ENCODE measurements at places on chromosomes 6 and 20.

GRCh38 chr20:54152227-54153040 is 21.4 kb downstream of the CYP24A1 start:
- no peak for DNase-seq

DNA sequence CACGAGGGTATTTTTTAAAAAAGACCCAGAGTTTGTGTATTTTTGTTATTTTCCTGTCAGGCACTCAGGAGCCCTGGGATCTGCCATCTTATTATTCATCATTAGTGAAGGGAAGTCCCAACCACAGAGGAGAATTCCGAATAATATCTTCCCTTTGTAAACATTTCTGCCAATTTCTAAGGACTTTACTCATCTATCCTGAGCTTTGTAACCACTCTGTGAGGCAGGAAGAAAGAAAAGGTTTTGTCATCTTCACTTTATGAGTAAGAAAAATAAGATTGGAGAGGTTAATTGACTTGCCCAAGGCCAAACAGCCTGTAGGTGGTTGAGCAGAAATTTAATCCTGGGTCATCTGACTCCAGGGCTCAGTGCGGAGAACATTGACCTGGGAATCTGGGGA is 23.0 kb upstream of the IYD start:
- DNase-seq, result no peak

DNA sequence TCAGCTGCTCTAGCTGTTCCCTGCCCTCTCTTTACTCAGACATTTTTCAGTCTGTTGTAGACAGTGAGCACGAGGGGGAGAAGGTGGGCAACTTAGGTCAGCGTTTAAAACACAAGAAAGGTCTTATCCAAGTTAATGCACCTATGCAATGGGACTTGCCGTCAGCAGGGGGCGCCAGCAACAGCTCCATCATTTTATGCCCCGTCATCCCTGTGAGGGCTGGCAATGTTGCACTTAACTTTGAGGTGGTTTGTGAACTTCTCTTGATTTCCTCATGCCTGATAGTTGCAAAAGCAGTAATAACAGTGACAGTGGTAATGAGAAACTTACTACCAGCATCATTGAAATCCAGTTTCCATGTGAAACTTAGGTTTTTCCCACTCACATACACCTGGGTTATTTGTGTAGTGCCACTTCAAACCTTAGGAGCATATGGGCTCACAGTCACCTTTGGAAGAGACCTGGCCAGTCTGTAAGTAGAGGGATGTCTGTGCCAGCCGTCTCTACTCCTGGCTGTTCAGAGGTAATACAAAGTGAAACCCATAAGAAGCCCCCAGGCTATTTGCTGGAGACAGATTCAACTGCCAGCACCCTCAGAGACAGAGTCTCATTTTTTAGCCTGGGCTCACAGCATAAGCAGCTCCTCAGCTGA is 44.9 kb upstream of the ID1 start:
- peak; percentile 80 for DNase-seq

DNA sequence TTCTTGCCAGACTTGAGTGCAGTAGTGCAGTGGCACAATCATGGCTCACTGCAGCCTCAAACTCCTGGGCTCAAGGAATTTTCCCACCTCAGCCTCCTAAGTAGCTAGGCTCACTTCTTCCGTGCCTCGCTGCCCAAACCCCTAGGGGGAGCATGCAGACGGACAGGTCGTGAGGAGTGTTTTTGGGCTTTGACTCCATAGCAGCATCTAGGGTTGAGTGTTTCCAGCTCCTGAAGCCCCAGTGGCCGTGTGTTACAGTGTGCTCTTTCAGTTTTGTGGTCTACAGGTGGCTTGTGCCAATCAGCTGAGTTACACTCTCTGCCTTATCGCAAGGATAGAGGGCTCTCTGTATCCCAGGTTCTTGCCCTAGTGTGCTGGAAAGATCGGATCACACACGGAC is 33.4 kb downstream of the NCOA3 start:
- no peak for DNase-seq

DNA sequence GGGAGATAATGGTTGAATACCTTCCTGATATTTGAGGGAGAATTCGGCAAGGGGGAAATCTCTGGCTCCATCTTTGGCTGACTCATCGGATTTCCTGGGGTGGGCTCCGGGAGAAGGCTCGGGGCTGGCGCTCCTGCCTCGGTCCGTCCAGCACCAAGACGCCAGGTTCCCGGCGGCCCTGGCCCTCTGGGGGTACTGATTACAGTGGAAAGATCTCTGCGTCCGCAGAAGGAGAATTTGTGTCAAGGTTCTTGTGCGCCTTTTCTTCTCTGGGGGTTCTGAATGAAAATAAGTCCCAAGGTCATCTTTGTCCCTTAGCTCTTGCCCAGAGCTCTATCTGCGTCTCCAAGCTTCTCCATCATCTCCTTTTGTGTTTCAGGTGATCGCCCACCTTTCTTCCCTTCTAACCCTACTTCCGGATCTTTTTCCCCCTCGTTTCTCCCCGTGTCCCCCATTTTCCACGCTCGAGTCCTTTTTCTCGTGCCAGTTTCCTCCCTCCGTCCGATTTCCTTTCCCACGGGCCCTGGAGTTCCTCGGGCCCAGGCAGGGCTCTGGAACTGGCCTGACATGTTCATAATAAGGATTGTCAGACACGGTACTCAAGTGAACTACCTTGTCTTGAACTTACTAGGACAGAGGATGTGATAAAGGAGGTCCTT is 11.6 kb downstream of the NRN1 start:
- DNase-seq, result no peak

DNA sequence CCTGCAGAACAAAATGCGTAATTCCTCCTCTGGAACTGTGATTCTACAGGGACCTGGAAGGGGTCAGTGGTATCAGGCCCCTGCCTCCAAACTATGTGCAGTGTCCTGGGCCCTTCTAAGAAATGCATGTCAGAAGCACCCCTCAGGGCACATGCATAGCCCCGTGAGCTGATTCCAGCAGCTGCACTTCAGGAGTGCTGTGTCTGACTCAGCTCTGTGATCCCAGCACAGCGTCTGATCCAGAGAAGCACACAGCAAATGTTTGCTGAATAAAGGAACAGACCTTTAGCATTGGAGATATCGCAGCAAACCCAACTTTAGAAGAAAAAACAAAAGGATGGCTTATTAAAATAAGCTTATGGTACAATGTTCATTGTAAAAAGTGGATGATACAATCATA is 15.8 kb upstream of the MAFB start:
- no peak for DNase-seq

DNA sequence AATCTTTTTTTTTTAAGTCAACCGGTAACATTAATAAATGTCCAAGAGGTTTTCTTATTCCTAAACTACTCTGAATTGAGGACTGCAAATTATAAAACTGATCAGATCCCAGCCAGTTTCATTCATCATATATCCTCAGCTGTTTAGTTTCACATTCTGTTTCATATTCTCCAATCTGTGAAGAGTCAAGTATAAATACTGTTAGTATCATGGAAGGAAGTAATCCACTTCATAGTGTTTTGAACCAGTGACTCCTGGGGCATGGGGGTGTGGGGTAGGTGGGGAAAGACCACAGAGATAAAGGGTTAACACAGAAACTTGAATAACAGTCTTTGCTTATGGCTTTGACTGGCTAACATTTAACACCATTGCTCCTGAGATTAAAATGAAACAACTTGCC is 69.9 kb downstream of the FYN start:
- DNase-seq, result peak; percentile 49

GRCh38 chr6:35178012-35178411 is 35.7 kb upstream of the SCUBE3 start:
- DNase-seq, result no peak

GRCh38 chr20:15022921-15023320 is 685.5 kb upstream of the FLRT3 start:
- DNase-seq, result no peak

- DNase-seq, result no peak
Measured at GRCh38 chr6:10248378-10248843, 166.5 kb downstream of the TFAP2A start.

GRCh38 chr20:49478266-49478665 is 4.2 kb downstream of the KCNB1 start:
- no peak for DNase-seq

GRCh38 chr6:28940294-28940857 is 16.6 kb upstream of the TRIM27 start:
- no peak for DNase-seq

- DNase-seq, result no peak
Measured at GRCh38 chr6:125867483-125867942, 76.8 kb downstream of the NCOA7 start.

GRCh38 chr6:169841907-169842606 is 90.6 kb downstream of the ERMARD start:
- no peak for DNase-seq

DNA sequence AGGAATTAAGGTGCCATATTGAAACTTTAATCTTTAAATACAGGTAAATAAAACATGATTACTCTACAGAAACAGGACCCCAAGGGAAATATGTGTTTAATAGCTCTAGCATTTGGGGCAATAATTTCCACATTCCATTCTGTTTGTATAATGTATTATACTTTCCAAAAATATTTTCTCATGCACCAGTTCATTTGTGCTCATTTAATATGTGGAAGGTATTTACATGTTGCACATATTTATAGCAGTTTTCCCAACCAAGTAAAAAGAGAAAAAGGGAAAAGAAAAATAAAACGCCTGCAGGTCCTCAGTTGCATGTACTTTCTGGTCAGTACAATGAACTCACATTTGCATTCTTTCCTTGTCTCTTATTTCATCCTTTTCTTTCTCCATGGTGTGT is 129.5 kb upstream of the SULF2 start:
- DNase-seq, result no peak

- DNase-seq, result no peak
Measured at GRCh38 chr6:36618366-36619355, 24.5 kb downstream of the SRSF3 start.

DNA sequence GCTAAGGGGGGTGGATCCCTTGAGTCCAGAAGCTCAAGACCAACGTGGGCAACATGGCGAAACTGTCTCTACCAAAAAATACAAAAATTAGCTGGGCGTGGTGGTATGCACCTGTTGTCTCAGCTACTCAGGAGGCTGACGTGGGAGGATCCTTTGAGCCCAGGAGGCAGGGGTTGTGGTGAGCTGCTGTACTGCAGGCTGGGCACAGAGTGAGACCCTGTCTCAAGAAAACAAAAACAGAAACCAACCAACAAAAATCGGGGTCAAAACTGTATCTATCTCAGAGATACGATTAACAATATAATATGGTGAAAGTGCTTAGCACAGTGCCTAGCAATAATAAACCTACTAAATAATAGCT is 20.7 kb upstream of the BCAS1 start:
- DNase-seq, result no peak

- DNase-seq, result no peak
Measured at GRCh38 chr20:46954490-46955038, 59.9 kb downstream of the EYA2 start.

GRCh38 chr20:61808447-61808846 is 257.2 kb downstream of the TAF4 start:
- DNase-seq, result no peak

GRCh38 chr6:165117121-165117520 is 192.3 kb downstream of the C6orf118 start:
- no peak for DNase-seq

DNA sequence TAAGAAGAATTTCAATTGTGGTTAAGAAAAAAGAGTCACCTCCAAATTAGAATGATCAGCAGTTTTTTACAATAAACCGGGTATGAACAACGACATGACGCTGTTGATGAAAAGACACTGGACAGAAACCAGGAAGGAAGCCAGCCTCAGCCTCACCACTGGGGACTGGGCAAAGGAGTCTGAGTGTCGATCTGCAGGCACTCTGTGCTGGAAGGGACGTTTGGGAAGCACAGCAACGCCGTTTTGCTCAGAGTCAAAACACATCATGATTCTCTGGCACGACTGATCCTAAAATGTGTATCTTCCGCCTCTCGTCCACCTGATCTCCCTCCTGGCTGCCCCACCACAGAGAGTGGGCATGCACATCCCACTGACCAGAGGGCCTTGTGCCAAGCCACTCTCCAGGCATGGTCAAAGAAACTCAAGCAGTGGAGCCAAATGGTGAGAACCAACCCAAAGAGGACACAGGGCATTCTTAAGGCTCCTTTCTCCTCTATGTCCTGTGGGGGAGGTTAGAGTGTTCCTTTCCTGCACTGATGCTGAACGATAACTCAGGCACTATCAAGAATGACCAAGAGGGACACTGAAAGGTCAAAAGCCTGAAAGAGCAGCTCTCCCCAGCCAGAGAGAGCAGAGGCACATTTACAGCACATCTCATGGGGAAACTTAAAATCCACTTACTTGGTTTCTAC is 68.8 kb downstream of the AGPAT4 start:
- DNase-seq, result no peak

DNA sequence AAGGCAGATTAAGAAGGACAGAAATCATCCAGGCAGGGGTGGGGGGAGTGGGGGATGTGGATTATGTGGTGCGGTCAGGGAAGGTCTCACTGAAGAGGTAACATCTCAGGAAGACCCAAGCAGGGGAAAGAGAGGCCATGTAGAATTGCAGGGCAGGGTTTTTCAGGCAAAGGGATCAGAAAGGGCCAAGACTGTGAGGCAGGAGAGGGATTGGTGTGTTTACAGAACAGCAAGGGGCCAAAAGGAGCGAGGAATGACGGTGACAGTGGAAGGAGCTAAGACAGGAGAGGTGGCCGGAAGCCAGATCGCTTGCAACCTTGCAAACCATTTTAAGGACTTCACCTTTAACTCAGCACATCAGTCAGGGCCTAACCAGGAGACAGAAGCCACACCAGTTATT is 535.4 kb upstream of the JARID2 start:
- DNase-seq, result no peak

DNA sequence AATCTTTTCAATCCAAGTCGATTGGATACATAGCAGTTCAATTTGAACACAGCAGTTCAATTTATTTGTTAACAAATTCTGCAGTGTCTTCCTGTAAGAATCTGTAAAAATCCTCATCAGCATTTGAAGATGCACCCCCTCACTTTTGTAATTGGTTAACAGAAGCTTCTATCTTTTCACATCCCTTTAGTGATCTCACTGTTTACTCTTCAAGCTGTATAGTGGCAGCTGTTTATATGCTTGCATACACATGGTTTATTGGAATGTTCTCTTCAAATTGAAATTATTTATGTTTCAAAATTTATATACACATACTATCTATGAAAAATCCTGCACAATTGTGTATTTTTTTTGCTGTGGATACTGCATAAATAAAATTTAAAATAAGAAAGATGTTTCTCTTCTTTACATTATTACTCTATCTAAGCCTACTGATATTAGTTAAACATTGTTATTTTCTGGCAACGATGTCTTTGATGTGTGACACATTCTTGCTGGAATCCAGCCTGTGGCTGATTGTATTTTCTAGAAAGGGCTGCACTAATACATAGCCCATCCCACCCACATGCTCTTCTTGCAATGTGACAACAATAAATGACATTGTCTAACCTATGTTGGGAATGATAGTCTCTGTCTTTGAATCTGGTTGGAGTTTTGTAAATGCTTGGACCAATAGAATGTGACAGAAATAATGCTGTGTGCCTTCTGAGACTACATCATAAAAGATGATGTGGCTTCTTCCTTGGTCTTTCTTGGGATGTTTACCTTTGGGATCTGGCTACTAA is 573.0 kb downstream of the CD109 start:
- DNase-seq, result no peak

GRCh38 chr20:50019466-50020256 is 36.9 kb downstream of the SNAI1 start:
- no peak for DNase-seq

Measured in CD4-positive, alpha-beta T cell treated with Interleukin-17A for 1 hour (primary cell).